ENCODE measurements at places on chromosomes 2 and 18.

- DNase-seq = peak; percentile 45
Measured at GRCh38 chr18:13147130-13147529, 71.4 kb upstream of the LDLRAD4 start.

DNA sequence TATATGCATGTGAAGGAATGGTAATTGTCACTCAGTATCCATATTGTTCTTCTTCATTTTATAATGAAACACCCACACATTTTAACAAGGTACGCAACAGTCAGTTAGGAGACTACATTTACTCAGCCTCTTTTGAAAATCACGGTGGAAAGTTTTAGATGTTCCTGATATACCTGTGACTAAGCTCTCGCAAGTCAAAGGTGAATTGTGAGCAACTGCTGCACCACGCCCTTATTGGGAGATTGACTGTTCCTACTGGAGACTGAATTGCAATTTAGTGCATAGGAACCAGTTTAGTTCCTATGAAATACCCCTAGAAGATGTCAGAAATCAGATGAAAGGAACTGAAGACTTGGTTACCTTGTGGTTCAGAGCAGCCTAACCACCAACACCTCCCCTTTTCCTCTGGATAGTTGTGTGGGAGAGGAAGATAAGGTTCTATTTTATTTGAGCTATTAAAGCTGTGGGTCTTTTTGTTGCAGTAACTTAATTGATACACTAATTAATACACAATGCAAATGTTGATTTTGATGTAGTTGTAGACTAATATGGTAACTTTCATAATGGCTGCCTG lies 1280.5 kb upstream of the CDH2 start:
- no peak for DNase-seq

- no peak for DNase-seq
Measured at GRCh38 chr18:59657012-59657411, 40.2 kb downstream of the CCBE1 start.

GRCh38 chr2:186205254-186205911 lies 280.7 kb upstream of the ZC3H15 start:
- DNase-seq = peak; percentile 2

- DNase-seq = no peak
Measured at GRCh38 chr18:8167026-8167425, 442.2 kb upstream of the RAB12 start.

DNA sequence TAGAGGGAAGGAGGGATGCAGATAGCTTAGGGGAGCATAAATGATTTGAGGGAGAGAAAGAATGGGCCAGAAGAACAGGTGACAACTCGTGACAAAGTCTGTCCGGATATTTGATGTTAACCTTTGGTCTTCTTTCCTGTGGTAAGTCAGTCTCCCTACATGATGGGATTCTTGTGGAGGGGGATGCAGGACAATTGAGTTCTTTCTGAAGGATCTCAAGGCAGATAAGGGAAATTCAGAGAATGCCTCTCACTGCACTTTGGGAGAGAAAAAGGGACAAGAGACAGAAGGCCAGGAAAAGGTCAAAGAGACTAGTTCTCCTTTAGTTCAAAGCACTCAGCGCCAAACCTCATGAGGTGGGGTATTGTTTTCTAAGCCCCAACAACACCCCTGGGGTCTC lies 34.2 kb downstream of the FBXO36 start:
- no peak for DNase-seq

GRCh38 chr2:48043746-48044145 lies 137.4 kb upstream of the FBXO11 start:
- DNase-seq = no peak

DNA sequence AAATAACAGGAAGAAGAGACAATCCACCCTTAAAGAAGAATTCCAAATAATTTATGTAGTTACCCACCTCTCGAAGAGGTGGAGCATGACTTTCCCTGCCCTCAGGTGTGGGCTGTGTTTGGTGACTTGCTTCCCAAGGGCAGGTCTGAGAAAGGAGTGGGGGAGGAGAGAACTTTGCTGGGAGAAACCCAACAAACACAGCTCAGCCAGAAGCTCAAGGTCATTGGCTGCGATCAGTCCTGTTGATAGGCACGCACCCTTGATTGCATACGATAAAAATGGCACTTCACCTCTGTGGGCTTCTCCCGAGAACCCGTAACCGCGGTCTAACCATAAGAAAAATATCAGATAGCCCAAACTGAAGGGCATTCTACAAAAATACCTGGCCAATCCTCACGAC lies 157.5 kb upstream of the ID2 start:
- no peak for DNase-seq

- DNase-seq = no peak
Measured at GRCh38 chr2:22800412-22800811, 584.6 kb upstream of the KLHL29 start.

GRCh38 chr18:11005528-11005927 lies 143.8 kb downstream of the PIEZO2 start:
- DNase-seq = no peak

DNA sequence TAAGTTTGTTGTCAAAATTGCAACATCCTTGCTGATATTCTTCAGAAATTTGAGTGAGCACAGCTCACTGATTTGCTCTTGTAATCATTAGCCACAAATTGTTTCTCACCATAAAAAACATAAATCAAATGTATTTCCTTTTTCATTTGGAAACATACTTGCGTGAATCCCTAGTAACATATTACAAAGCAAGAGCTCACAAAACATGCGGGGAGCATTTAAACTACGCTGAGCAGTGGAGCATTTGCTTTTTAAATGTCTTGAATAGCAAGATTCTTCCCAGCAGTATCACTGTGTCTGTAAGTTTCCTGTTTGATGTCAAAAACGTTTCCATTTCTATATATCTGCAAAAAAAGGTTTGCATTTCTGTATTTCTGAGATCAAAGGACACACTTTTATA lies 788.3 kb upstream of the SALL3 start:
- DNase-seq = no peak

All from NAMALWA (cell line).